ENCODE measurements at places on chromosomes 16 and 17.

GRCh38 chr17:52754838-52755237, 596.3 kb upstream of the CA10 start:
- DNase-seq = no peak

DNA sequence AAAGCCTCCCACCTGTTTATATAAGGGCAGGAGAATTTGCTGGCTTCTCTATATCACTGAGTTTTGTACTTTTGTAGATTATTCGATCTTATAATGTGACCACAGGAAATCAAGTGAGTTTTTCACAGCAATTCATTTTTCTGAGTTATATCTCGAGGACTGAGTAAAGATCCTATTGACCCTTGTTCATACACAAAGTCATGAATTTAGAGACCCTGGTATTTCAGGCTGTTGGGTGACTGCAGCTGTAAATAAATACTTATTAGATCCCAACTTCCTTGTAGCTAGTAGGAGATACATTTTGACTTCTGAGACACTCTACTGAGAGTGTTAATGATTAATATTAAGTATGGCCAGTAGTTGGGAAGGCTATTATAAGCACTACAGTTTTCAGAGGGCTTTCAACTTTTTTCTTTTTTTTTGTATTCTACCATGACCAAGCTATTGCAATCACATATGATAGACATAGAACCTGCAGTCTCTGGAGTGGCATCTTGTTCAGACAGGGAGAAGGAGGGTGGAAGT, 3.2 kb upstream of the KRT20 start:
- DNase-seq = no peak

GRCh38 chr17:82304826-82305726, 12.3 kb downstream of the CD7 start:
- DNase-seq = no peak

- DNase-seq = no peak
These were observed 74.2 kb downstream of the CRISPLD2 start for GRCh38 chr16:84893849-84894599.

- no peak for DNase-seq
These were observed 15.3 kb downstream of the TBCD start for GRCh38 chr17:82767041-82767754.

- DNase-seq = no peak
These were observed 9.7 kb downstream of the MYO15A start for GRCh38 chr17:18117982-18118975.

DNA sequence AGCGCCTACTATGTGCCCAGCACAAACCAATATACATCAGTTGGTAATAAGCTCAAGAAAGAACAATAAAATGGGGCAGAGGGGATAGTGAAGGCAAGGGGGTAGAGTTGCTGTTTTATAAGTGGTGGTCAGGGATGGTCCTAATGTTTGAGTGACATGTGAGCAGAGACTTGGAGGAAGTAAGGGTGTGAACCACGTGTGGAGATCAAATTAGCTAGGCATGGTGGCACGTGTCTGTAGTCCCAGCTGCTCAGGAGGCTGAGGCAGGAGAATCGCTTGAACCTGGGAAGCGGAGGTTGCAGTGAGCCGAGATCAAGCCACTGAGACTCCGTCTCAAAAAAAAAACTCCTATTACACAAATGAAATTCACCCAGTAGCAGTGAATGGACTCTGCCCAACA, 56.5 kb downstream of the IRX6 start:
- DNase-seq = no peak

DNA sequence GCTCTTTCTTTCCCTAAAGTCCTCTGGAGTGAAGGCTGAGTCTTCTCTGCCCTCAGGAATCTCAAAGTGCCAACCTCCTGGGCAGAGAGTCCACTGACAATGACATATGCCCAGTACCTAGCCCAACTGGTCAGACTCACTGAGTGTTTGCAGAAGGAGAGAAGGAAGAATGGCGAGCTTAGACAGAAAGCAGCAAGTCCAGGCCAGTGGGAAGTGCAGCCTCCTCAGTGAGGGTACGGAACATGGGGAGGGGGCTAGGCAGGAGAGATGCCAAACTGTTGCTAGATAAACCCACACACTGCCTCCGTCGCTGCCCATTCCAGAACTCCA, 678 bp downstream of the EXOC7 start:
- DNase-seq = no peak

GRCh38 chr17:80982426-80982974, 9.1 kb upstream of the CHMP6 start:
- DNase-seq = no peak

GRCh38 chr17:7191069-7191468, 11.9 kb upstream of the ASGR1 start:
- no peak for DNase-seq

- no peak for DNase-seq
These were observed 524.9 kb downstream of the WWOX start for GRCh38 chr16:78624366-78624765.

- DNase-seq = peak; percentile 37
These were observed 65.1 kb upstream of the TNRC6C start for GRCh38 chr17:77893144-77894044.

- no peak for DNase-seq
These were observed 119.3 kb upstream of the TOM1L1 start for GRCh38 chr17:54781389-54781788.

DNA sequence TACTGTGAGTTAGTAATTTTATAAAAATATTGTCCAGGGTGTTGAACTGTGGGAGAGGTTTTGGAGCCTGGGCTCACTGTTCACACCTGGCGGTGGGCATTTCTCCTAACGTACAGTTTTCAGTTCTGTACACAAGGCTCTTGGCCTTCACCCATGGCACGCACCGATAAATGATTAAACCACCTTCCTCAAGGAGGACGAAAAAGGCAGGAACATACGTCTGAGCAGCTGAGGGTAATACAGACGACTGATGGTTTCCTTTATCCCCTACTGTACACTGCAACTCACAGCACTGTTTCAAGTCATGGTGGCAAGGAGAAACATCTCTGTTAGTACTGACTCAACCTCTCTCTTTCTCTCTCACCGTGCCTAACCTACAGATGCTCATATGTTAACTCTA, 1.4 kb upstream of the ST6GALNAC1 start:
- no peak for DNase-seq
